C1 segment of cervical spinal cord (tissue), 14 donors: ENCODE measurements at places on chromosomes 13 and 19.

DNA sequence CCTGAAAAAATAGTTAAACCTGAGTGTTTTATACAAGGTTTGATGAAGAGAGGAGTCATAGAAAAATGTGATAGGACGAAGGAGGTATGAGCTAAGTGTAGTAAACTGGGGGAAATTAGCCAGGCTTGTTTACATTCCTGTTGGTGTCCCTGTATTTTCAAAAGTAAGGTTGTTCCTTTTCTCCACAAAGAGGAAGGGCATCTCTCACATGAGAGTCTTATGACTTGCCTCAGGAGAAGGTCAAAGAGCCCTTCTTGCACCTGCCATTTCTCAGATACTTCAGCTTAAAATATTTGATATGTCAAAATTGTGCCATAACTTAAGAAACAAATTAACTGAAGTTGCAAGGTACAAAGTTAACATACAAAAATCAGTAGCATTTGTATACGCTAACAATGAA, 3.6 kb upstream of the N4BP2L2 start:
- DNase-seq: no peak

- no peak for DNase-seq
These were observed 826.7 kb downstream of the DIAPH3 start for GRCh38 chr13:59337070-59337469.

GRCh38 chr13:80408270-80408669, 67.3 kb upstream of the SPRY2 start:
- no peak for DNase-seq

GRCh38 chr19:30667227-30667626, 295.0 kb downstream of the ZNF536 start:
- no peak for DNase-seq

- no peak for DNase-seq
These were observed 164.2 kb downstream of the MTUS2 start for GRCh38 chr13:28984326-28984725.

GRCh38 chr19:43485951-43486350, 18.6 kb downstream of the PHLDB3 start:
- no peak for DNase-seq

GRCh38 chr19:4279530-4280422, 710 bp downstream of the SHD start:
- DNase-seq: no peak

- no peak for DNase-seq
These were observed 16.1 kb downstream of the VWA8 start for GRCh38 chr13:41944635-41945397.

- no peak for DNase-seq
These were observed 10.8 kb upstream of the PGLS start for GRCh38 chr19:17500447-17501198.

DNA sequence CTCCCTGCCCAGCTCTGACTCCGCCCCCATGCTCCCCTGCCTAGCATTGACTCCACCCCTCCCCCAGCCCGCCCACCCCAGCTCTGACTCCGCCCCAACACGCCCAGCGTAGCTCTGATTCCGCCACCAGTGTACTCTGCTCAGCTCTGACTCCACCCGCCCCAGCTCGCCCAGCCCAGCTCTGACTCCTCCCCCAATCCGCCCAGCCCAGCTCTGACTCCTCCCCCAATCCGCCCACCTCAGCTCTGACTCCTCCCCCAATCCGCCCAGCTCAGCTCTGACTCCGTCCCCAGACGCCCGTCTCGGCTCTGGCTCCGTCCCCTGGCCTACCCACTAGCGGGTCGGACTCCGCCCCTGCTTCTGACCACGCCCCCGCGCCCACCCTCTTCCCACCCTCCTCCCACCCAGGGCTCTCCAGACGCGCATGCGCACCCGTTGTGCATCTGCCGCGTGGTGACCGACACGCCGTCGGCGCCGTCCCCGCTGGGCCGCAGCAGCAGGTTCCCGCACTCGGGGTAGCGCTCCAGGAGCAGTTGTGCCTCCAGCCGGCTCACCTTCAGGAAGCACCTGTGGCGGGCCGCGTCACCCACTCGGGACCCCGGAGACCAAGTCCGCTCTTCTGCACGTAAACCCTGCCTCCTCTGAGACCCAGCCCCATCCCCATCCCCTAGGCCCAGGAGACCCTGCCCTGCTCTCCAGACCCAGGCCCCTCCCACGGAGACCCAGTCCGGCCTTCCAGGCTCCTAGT, 10.2 kb downstream of the STAP2 start:
- peak; percentile 100 for DNase-seq

DNA sequence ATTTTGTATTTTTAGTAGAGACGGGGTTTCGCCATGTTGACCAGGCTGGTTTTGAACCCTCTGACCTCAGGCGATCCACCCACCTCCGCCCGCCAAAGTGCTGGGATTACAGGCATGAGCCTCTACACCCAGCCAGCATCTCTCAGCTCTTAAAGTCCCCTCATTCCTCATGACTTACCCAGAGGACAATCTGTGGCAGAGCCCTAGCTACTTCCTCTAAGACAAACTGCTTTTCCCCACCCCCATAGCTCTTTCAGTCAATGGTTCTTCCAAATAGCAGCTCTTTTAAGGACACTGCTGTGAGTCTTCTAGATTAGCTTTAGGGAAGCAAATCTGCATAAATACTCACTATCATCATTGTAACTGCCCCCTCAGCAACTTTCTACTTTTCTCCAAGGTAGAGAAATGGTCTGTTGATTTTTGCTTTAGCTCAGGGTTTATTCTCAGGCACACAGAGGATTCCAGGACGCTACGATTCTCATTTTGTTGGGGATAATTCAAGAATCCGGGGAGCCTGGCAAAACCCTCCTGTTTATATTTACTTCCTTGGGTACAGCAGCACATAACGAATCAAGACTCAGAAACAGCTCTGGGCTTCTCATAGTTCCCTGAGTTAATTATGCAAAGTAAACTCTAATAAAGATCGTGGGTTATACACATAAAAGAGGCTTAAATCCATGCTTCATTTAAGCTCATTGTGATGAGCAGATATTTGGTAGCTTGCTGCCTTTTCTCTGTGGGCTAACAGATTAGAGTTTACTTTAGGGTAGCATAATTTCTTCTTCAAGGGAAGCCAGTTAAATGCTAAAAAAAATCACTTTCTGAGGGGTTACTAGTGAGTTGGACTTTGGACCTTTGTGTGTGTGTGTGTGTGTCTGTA, 357.4 kb downstream of the TDRD3 start:
- no peak for DNase-seq

DNA sequence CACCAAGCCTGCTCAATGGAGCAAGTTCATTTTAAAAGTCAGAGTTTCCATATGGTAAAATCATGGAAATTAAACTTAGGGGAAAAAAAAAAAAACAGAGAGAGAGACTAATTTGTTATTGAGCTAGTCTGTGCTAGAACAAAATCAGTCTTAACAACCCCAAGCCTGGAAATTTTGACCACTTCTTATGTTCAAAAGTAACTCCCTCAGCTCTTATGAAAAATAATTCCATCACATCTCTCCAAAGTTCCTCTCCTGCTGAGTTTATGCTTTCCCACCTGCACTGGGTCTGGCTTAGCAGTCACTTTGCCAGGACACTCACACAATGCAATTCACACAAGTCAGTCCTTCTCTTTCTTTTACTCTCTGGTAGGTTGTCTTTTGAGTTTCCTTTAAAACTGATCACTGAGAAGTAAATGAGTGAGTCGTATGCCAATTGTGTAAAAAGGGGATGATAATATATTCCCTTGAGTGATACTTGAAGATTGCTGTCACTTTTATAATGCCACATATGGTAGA, 92.6 kb downstream of the ENOX1 start:
- no peak for DNase-seq
